Left lung (tissue), 14 donors: ENCODE measurements at places on chromosomes 7 and 10. TPM values are rescaled to one million over a fixed set of nuclear protein-coding genes. Genes with fewer than 3 reads are reported as not detected.

- no peak for DNase-seq
These were observed 14.5 kb downstream of the KLF14 start for GRCh38 chr7:130719541-130719940.

Gene LRRTM3
- total RNA-seq: not detected

DNA sequence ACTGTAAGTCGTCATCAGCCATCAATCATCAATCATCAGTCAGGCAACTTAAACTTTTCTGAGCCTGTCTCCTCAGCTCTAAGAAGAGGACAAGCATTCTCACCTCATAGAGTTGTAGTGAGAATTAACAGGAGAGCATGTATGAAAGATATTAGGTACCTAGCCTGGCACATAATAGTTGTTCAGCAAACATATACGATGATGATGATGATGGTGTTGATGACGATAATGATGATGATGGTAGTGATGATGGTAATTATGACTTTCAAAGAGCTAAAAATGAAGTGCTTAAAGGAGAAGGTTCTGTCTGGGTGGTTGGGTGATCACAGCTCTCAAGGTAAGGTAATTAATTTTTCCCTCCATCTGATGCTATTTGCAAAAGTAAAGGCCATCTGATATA, 55.1 kb upstream of the ADRB1 start:
- no peak for DNase-seq

- DNase-seq: no peak
These were observed 99.6 kb downstream of the CHST15 start for GRCh38 chr10:123993534-123994416.

DNA sequence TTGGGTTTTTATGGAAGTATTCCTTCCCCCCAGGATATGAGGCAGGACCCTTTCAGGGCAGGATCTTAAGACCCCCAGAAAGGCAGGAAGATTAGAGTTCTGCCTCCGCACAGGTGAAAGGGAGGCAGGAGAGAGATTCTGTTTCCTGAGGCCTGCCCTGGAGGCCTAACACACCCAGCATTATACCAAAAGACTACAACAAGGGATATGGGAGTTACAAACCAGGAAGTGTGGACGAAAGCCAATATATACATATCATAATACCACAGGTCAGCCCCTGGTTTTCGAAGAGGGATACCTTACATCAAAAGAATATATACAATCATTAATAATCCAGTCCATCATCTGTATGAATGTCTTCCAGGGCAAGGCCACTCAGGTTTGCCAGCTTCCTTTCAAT, 14.2 kb downstream of the MINPP1 start:
- DNase-seq: no peak
